Lung (tissue), 17 donors: ENCODE measurements at places on chromosomes 5 and 9. TPM values are rescaled to one million over a fixed set of nuclear protein-coding genes. Genes with fewer than 3 reads are reported as not detected.

The PLAC8L1 gene
- not detected for polyA plus RNA-seq

The S100Z gene
- polyA plus RNA-seq, result 0.77 TPM

The HEXB gene
- polyA plus RNA-seq, result 170 TPM

The ADCY2 gene
- 0.31 TPM for polyA plus RNA-seq

The FBP2 gene
- polyA plus RNA-seq, result not detected

The MEIKIN gene
- polyA plus RNA-seq, result 0.32 TPM

The RMRP gene
- 325 TPM for polyA plus RNA-seq

The GLRA1 gene
- polyA plus RNA-seq, result not detected

The SEC16A gene
- polyA plus RNA-seq, result 44.2 TPM

The MLANA gene
- not detected for polyA plus RNA-seq

The ADAMTS12 gene
- polyA plus RNA-seq, result 3.7 TPM

The CCL27 gene
- polyA plus RNA-seq, result 0.05 TPM

The DIRAS2 gene
- polyA plus RNA-seq, result 0.02 TPM
